ENCODE measurements at places on chromosomes 16 and 17. TPM values are rescaled to one million over a fixed set of nuclear protein-coding genes. Genes with fewer than 3 reads are reported as not detected.
A peak's percentile ranks its signal among the peaks of the same experiment; 100 is the strongest.

DNA sequence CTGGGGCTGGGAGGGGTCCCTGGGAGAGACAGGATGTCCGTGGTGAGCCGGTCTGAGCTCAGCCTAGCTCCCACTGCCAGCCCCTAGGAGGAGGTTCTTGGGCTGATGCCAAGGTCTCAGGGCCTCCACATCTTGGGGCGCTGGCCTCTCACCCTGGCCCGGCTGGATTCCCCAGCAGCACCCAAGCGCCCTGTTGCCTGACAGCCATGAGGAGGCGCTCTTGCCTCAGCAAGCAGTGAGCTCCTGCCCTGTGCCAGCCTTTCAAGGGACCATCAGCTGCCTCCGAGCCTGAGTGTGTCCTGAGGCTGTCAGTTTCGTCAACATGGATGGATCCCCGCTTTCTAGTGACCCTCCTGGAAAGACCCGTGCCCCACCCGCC lies 234.9 kb upstream of the CIBAR2 start:
- no peak for DNase-seq

GRCh38 chr17:64176556-64176955 lies 46.6 kb upstream of the ERN1 start:
- DNase-seq, result no peak

Gene GSG1L
- total RNA-seq, result not detected

GRCh38 chr17:48791128-48792032 lies 25.6 kb downstream of the TTLL6 start:
- DNase-seq, result peak; percentile 21

DNA sequence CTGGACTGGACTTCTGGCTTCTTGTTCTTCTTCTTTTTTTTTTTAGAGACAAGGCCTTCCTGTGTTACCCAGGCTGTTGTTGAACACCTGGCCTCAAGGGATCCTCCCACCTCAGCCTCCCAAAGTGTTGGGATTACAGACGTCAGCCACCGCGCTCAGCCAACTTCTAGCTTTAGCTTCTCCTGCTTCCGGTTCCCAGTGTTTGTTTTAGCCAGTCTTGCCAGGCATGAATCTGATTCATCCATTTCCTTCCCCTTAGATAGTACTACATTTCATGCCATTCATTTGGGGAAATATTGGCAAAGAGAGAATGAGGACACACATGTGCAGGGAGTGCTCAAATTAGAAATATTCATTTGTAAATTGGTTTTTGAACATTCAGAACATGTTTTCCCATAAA lies 12.1 kb upstream of the NDUFAB1 start:
- no peak for DNase-seq

Gene IRF8
- 210 TPM for total RNA-seq

Gene CPPED1
- total RNA-seq, result 14.2 TPM

DNA sequence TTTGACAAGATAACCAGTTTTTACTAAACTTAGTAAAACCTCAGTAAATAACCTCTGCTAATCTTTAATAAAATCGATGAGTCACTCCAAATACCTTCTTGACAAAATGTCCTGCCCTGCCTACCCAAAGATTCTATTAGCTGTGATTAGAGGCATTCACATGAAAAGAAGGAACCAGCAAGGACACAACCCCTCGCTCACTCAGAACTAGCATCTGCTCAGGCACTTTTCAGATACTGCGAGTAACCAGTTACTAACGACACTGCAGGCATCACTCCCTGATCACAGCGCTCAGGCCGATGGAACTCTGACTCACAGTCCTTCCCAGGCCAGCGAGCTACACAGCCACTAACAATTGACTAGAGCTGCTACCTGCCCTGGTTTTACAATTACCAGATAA lies 24.3 kb downstream of the PELP1 start:
- no peak for DNase-seq

DNA sequence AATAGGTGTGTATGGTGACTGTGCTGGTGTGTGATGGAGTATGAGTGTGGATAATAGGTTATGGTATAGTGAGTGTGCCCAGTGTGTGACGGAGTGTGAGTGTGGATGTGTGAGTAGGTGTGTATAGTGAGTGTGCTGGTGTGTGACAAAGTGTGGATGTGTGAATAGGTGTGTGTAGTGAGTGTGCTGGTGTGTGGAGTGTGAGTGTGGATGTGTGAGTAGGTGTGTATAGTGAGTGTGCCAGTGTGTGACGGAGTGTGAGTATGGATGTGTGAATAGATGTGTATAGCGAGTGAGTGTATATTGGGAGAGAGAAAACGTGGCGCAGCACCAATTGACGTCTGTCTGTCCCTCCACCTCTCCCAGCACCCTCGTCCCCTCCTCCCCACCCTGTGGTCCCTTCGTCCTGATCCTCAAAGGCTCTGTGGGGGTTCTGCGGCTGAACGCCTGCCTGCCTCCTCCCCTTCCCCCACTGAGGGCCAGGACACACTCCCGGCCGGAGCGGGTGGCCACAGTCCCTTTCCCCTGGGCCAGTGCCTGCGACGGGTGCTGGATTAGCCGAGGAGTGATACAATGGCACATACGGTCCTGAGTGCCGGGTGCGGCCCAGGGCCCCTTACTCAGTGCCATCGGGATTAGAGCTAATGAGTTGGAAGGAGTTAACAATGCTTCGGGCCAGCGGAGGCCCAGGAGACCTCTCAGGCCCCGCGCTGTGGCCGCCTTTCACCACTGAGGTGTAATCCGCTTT lies 160.0 kb downstream of the MRM1 start:
- DNase-seq, result no peak

DNA sequence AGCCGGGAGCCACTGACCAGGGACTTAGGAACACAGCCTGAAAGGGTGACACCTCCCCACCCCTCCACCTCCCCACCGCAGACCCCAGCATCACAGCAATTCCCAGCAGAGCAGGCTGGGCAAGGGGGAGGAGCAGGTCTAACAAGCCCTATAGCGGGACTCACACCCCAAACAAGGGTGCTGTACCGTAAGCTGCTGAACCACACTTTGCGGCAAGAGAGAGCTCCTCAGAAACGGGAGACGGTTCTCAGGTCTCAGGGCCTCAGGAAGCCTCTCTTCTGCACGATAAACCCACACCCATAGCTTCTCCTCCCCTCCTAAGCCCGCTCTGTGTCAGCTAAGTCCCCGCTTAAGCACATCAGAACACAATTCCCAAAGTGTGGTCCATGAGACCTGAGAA lies 11.7 kb upstream of the COTL1 start:
- DNase-seq, result no peak

GRCh38 chr17:42274253-42274542 lies 2.0 kb downstream of the STAT5B start:
- DNase-seq, result no peak

DNA sequence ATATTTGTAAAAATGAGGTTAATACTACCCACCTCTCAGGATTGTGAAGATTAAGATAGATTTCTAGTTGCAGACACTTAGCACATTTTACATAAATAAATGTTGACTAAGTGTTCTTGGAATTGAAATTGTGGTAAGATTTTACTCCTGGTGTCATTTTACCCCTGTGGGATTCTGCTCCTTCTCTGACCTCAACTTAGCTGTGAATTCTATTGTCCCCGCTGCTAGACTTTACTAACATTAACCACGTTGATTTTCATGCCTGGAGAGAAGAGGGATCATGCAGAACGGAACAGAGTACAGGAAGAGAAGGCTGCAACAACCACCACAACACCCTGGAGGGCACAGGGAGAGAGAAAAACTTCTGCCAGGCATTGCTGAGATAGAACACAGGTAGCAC lies 2.1 kb upstream of the TOM1L1 start:
- no peak for DNase-seq

Gene IRX3
- total RNA-seq, result not detected

Gene CES5A
- total RNA-seq, result not detected

Gene PYCARD
- total RNA-seq, result 10.3 TPM

DNA sequence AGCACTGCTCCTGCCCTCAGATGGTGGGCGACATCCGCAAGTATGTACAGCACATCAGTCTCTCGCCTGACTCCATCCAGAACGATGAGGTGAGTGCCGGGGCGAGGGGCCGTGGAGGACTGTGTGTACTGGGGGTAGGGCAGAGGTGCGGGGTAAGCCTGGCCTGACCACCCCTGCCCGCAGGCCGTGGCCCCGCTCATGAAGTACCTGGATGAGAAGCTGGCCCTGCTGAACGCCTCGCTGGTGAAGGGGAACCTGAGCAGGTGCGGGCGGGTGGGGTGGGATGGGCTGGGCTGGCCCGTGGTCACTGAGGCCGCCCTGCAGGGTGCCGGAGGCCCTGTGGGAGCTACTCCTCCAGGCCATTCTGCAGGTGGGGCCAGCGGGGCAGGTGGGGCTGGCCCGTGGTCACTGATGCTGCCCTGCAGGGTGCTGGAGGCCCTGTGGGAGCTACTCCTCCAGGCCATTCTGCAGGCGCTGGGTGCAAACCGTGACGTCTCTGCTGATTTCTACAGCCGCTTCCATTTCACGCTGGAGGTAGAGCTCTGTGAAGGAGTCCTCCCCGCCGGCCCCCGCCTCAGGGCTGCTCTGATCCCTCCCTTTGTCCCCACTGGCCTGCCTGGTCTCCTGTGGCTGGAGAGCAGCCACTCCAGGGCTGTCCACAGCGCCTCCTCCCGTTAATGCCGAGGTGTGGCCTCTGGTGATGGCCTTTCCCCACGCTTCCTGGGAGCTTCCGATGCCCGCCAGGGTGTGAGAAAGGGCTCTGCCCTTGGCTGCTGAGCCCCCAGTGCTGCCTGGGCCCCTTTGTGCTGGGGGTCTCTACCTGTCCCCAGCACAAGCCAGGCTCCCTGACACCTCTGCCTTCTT lies 5.0 kb downstream of the TSR3 start:
- no peak for DNase-seq

DNA sequence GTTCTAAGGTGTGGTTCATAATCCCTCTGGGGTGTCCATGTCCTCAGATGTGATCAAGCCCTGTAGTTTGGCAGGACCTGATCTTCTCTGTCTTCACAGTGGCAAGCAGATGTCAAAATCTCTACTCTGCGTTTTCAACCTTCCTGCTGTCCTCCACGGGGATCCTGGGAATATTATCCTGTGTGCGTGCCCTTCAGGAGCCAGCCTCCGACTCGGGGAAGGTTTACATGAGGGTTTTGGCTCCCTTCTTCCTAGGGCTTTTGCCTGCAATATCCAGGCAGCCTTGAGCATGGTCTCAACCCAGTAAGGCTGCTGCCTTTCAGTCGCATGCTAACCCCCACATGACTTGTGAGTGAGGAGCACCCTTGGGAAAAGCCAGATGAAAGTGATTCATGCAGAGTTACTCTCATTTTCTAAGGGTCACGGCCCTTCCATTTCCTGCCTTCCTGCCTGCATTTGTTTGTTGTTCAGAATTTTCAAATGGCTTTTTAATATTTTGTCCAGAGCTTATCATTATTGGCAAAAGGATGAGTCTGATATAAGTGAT lies 202.2 kb upstream of the CHMP6 start:
- peak; percentile 71 for DNase-seq
